HEK293T (cell line): ENCODE measurements at places on chromosomes 11 and 22.

GRCh38 chr11:75072582-75072981, 24.1 kb downstream of the OR2AT4 start:
- no peak for DNase-seq

DNA sequence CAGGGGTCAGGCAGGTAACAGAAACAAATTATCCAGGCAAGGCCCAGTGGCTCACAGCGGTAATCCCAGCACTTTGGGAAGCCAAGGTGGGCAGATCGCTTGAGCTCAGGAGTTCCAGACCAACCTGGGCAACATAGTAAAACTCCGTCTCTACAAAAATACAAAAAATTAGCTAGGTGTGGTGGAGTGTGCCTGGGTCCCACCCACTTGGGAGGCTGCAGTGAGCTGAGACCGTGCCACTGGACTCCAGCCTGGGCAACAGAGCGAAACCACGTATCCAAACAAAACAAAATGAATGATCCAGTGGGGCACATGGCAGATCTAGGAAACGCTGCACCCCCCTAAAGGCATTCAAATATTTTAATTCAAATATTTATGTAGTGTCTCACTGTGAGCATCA, 9.9 kb downstream of the NUMA1 start:
- no peak for DNase-seq

GRCh38 chr22:47019012-47019790, 256.8 kb downstream of the TBC1D22A start:
- DNase-seq: no peak

GRCh38 chr11:60251485-60252212, 8.7 kb upstream of the MS4A4E start:
- peak; percentile 19 for DNase-seq

- DNase-seq: no peak
Observed at GRCh38 chr11:130673698-130674097, 225.3 kb downstream of the ADAMTS15 start.

DNA sequence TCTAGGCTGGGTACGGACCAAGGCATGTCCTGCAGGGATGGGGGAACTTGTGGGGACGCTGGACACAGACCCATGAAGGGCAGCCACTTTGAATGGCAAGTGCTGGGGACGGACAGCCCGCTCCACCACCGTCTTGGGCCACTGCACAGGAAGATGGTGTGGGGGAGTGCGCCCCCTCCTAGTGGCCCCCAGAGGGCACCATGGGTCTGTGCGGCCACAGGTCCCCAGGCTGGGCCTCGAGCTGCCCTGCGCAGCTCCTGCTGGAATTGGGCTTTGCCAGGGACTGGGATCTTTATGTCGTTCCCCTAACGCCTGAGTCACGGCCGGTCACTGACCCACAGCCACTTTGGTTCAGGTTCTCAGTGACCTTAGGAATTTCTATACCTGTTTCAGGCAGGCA, 44.4 kb downstream of the NAT10 start:
- DNase-seq: peak; percentile 26

- DNase-seq: peak; percentile 80
Observed at GRCh38 chr11:64356498-64357411, 2.2 kb upstream of the RPS6KA4 start.

DNA sequence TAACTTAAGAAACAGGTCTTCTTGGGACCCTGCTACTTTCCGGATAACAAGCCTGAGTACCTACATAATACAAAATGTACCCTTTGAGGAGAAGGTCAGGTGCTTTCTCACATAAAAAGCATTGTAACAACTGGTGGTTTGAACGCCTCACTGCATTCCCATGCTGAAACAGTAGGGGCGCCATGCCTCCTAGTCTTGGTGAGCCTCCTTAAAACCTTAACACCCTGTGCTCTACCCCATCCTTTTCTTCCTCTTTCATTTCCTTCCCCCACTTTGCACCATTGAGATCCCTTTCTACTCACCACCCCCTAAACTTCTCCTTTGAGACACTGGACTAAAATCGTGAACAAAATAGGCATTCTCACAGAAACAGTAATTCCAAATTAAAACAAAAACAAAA, 729.3 kb downstream of the NTM start:
- DNase-seq: peak; percentile 40

DNA sequence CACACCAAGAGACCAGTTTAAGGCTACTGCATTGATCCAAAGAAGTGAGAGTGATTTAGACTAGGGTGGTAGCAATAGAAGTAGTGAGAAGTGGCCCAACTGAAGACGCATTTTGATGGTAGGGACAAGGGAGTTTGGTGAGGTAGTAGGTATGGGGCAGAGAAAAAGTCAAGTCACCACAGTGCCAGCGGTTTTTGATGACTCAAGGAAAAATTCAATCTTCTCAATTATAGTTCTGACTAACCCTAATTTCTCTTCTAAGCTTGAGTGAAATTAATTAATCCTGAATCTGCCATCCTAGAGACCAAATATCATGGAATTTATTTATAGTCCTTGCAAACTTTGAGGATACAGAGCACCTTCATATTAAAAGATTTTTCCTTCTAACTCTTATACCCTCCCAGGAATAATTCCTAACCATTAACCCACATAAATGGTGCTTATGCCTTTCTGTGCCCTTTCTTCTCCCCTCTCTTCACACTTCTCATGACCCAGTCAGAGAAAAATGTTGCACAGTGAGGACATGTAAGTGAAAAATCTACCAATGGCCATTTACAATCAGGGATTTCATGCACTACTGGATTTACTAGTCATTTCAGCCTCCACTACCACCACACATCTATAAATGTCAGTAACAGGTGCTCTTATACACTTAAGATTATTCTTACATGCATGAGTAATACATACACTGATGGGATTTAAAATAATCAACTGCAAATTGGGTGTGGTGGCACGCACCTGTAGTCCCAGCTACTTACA, 45.9 kb upstream of the ARHGAP32 start:
- no peak for DNase-seq

- no peak for DNase-seq
Observed at GRCh38 chr11:77276271-77276670, 25.2 kb downstream of the GDPD4 start.

GRCh38 chr11:67267188-67268080, 1.2 kb downstream of the GRK2 start:
- no peak for DNase-seq

DNA sequence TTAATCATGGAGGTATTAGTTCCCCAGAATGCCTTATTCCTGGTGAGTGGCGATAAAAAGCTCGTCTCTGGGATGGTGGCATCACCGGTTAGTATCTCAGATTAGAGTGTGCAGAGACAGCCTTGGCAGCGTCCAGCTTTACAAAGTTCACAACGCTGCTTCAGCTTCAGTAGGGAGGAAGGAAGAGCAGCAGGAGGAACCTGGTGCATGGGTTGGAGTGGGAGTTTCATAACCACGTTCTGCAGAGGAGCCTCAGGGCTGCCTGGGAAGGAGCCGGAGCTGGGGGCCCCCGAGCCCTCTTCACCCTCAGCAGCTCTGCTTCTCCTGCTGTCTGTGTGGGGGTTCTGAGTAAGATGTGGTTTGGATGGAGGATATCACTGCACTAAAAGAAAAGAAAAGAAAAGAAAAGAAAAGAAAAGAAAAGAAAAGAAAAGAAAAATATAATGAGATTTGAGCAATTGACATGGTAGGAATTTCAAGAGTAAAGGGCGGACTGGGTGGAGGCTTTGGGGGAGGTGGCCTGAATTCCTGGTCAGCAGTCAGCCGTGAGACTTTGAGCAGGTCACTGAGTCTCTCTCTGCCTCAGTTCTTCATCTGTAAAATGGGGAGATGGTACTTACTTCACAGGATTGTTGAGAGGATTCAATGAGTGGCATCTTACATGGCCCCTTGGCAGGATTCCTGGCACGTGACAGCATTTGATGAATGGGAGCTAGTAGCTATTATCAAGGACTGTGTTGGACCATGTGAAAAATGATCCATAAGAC, 6.5 kb downstream of the ASPHD2 start:
- no peak for DNase-seq

DNA sequence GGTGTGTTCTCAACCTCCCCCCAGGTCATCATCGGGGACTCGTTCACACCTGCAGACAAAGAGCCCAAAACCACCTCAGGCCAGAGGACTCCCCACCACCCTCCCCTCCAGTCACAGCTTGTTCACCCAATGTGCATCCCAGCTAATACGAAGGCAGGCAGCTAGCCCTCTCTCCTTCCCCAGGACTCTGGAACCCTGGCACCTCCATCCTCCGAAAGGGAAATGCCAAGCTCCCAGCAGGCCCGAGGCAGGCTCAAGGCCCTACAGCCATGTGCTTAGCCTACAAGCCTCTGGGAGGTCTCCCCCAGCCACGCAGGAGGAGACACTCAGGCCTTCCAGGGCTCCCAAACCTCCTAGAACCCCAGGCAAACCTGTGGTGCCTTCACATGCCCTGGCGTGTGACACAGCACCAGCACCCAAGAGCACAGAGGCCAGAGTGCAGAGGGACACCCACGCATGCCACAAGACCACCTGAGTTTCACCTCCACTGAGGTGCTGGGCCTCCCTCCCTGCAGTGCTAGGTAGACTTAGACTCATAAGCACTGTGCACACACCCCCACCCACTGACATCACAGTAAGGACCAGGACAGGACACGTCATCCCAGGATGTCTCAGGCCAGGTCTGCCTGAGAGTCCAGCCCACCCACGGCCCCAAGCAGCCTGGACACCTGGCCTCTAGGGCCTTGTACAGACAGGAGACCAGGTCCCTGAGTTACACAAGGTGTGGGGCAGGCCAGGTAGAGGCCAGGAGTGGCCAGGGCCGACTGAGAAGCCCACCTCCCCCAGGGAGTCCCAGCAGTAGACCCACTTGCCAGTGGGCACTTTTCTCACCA, 6.5 kb downstream of the TSSK2 start:
- DNase-seq: no peak

GRCh38 chr11:44944853-44945235, 5.8 kb downstream of the TP53I11 start:
- no peak for DNase-seq

GRCh38 chr22:33024626-33025025, 33.6 kb downstream of the SYN3 start:
- no peak for DNase-seq

DNA sequence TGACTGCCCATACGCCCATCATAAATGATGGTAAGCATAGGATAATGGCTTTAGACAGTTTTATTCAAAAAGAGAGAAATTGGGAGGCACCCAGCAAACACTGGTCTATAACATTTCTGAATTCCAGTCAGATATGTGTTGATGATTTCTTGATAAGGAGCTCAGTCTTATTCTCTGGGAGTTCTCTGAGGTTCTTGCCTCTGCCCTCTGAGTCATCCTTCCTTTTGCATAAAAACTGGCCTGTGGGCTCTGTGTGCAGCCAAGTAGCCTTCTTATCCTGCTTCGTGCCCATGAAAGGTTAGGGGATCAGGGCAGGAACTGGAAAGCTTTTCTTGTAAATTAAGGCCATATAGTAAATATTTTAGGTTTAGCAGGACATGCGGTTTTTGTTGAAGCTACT, 48.9 kb downstream of the FAR1 start:
- no peak for DNase-seq

GRCh38 chr11:68989936-68990606, 9.3 kb upstream of the MRGPRD start:
- DNase-seq: no peak

- DNase-seq: peak; percentile 78
Observed at GRCh38 chr22:29030618-29031226, 30.9 kb downstream of the C22orf31 start.

DNA sequence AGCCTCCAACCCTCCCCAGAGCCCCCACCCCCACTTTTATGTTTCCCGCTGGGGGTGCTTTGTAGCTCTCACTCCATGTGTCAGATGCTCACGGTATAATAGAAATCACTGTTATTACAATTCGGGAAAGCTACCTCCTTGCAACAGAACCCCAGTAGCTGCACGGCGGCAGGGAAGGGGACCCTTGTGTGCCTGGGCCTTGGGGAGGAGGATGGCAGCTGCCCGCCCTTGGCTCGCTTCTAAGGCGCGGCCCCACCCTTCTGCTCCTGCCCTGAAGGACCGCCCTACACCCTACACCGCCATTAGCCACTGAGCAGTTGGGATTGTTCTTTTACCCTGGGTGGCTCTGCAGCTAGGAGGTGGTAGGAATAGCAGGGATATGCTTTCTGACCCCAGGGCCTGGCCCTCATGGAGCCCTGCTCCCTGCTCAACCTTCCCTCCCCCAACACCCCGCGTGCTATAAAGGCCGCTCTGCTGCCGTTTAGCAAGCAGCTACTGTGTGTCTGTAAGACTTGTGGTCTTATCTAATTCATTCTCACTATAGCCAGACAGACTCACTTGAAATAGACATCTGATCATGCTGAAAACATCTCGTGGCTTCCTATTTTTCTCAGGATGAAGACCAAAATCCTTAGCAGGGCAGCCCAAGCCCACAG, 219.7 kb downstream of the CEP164 start:
- DNase-seq: no peak

DNA sequence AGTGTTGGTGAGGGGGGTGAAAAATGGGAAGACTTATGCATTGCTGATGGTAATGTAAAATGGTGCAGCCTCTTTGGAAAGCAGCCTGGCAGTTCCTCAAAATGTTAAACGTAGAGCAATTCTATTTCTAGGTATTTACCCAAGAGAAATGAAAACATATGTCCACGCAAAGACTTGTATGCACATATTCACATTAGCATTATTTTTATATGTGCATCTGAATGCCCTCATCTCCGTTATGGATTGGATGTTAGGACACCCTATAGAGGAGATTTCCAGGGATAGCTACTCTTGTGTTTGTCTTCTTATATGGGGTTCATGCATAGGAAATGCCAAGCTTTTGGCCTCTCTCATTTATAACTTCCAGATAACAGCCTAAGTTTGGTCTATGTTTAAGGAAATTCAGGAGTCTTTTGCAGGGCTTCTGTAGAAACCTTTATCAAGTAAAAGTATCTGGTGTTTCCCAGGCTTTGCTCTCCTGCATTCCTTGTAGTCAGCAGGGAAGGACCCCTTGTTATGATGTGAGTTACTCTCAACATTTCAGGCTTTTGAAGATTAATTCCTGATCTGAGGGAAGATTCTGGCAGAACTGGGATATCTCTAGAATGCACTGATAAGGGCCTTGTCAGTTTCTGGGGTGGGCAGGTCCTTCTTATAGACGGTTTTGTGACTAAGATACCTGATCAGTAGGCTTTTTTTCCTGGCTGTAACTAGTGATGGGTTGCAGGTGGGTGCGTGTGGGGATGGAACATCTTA, 116.8 kb downstream of the TEAD1 start:
- no peak for DNase-seq

- DNase-seq: no peak
Observed at GRCh38 chr11:125211191-125211947, 46.8 kb downstream of the PKNOX2 start.

DNA sequence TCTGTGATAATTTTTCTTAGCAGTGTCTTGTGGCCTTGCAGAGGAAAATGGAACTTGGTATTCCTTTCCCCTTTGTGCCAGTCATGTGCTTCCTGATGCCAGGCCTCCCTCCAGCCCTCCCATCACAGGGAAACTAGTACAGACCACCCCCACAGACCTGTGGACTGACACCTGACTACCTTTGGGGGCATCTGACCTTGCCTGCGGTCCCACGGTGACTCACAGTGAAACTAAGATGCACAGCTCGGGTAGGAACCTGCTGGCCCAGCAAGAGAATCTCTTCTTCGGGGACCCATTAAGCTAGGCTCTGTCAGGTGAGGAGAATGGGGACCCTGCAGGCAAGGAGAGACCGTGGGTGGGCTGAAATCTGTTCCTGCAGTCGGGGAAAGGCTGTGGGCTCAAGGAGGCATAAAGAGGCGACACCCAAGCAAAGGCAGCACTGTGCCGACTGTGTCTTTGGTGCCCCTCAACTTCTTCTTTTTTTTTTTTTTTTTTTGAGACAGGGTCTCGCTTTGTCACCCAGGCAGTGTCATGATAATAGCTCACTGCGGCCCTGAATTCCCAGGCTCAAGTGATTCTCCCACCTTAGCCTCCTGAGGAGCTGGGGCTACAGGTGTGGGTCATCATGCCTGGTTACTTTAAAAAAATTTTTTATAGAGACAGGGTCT, 20.8 kb upstream of the PEX26 start:
- DNase-seq: no peak
